ENCODE measurements at places on chromosomes 11 and 22. TPM values are rescaled to one million over a fixed set of nuclear protein-coding genes. Genes with fewer than 3 reads are reported as not detected.

OR56A1 gene
- total RNA-seq, result not detected

DNA sequence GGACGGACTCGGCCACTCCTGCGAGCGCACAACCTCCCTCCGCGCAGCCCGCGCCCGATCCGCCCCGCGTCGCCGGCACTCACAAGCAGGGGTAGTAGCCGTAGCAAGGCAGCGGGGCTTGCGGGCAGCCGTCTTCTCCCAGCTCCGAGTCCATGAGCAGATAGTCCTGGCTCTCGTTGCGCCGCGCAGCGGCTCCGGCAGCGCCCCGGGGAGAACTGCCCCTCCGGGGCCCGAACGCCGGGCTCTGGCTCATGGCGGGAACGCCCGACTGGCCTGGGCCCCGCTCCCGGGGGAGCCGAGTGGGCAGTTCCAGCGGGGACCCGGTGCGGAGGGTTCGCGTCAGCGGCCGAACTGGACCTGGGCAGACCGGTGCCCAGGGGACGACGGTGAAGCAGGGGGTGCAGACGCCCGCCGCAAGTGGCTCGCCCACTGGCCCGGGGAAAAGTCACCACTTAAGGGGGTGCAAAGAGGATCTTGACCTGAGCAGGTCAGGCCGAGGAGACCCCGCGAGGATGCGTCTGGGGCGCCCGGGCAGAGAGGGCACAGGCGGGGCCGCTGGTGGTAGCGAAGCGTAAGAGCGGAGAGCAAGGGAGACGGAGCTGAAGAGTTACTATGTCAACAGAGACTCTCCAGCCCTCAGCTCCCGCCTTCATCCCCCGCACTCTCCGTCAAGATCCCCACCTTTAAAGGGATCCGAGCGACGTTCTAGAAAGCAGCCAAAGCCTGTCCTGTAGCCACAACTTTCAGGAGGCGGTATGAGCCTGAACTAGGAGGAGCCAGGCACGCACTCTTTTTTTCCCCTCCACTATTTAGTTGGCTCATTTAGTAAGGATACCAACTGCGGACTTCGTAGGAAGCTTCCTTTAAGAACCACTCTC lies at the start of gene TRPC6:
Gene TRPC6 (minus strand): TSS at position 757 of the 878 bp plus-strand sequence. CDS start 504 bp downstream, at position 253.
- no peak for DNase-seq

GRCh38 chr11:2139621-2140337 lies 590 bp upstream of the IGF2 start:
- no peak for DNase-seq

GRCh38 chr11:69180226-69180625 lies 24.5 kb downstream of the SMIM38 start:
- DNase-seq, result no peak

ANGPTL5 gene
- total RNA-seq, result 1.9 TPM

ABTB2 gene
- total RNA-seq, result 27.9 TPM

DNA sequence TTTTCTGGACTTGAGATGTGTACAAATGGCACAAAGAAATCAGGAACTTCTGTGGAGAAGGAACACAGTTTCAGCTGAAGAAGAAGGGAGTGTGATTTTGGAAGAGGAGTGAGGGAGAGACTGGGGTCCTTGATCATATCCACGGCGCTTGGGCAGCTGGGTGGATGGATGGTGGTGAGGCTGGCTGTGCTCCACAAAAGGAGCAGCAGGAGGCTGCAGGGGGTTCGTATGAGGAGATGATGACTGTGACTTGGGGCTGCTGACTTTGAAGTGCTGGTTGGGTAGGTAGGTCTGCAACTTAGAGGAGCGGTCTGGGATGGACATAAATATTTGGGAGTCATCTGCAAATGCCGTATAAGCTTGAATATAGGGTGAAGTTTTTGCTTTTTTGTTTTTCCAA lies 1.3 kb upstream of the DCHS1 start:
- no peak for DNase-seq

FUT4 gene
- 2.4 TPM for total RNA-seq

CENPM gene
- 0.24 TPM for total RNA-seq

GRCh38 chr11:93528252-93528651 lies 14.9 kb downstream of the SMCO4 start:
- DNase-seq, result no peak

PATE1 gene
- total RNA-seq, result not detected

DNA sequence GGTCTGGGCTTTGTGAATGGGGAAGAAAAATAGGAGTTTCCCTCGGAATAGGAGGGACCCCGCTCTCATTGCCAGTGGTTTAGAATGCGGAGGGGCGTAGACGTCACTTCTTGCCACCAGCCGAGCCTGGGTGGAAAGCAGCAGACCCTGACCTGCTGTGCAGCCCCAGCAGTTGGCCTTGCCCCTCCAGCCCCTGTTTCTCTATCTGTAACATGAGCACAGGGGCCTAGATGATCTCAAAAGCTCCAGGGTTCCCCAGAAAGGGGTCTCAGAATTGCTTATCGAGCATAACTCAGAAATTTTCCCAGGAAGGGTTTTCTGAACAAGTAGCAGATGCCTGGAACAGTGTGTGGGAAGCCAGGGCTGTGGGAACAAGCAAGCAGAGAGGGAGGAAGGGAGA lies 43.9 kb downstream of the C11orf91 start:
- no peak for DNase-seq

DNA sequence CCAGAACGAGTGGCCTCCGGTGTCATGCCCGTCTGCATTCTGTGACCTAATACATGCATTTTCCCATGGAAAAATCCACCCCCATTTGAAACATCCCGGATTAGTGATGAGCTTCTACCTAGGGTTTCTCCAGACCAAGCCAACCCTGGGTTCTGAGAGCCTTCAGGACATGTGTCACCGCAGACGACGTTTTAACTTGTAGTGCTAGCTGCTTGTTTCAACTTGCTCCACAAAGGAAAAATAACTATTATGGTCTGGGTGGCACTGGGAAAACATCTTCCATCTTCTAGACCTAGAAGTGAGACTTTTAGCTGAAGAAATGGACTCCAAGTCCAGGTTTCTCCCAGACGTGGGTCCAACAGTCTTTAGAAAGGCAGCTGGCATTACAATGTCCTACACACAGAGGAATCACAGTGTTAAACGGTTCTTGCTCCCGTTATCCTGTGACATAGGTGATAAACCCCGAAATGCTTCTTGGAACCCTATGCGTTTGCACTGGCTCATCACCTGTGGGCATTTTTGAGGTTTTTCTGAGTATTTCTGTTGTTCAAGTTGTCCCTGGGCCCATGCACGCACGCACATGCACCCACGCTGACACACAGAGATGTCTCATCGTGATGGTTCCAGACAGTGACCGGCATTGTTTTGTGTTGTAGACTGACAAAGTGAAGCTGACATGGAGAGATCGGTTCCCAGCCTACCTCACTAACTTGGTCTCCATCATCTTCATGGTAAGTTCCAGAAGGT lies 46.6 kb upstream of the FADD start:
- no peak for DNase-seq

DNA sequence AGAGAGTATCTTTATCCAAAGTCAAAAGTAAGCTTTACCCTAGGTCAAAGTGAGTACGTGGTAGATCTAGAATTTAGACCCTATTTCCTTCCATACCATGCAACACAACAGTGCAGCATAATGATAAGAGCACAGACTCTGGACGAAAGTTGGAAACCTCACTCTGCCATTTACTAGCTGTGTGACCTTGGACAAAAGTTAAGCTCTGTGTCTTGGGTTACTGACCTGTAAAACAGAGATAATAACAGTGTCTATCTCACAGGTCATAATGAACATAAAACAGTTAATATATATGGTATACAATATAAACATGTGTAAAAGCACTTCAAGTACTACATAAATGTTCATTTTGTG lies 13.6 kb upstream of the CHRNA10 start:
- no peak for DNase-seq

- no peak for DNase-seq
These were observed 203.6 kb upstream of the SESN3 start for GRCh38 chr11:95434489-95435057.

- DNase-seq, result no peak
These were observed 32.4 kb upstream of the PRR5 start for GRCh38 chr22:44669561-44669976.

GRCh38 chr11:47395223-47396048 lies 13.0 kb upstream of the SLC39A13 start:
- DNase-seq, result no peak

DNA sequence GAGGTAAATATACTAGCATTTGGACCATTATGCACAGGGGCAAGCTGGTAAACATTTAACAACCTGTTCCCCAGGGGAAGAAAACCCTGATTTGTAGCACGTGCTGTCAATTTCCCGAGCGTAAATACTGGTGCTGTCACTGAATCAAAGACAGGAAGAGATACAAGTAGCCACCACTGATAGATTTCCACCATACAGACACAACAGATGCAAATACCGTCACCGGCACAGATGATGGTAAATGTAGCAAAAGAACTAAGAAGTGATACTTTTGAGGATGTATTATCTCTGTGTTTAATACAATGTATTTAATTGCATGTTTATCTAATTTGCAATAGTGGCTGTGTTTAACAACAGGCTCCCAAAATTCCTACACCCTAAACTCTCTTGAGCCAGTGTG lies 39.6 kb downstream of the SHISAL1 start:
- no peak for DNase-seq
